ENCODE measurements at places on chromosomes 4 and X.

GRCh38 chr4:133996431-133997121 is 205.0 kb downstream of the PABPC4L start:
- no peak for DNase-seq

DNA sequence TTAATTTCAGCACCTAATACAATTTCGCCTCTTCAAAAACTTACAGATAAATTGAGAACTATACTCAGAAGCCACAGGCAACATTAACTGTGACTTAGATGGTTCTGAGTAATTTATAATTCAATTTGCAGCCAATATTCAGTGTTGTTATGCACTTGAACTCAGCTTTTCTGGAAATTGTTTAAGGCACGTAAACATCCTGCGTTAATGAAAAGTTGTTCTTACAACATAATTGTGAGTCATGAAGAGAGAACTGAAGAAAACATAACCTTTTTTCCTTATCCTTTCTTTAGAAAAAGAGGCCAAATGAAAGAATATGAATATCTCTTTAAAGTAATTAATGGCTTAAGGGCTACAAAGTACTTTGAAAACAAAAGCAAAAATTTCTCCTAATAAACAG is 16.6 kb upstream of the H2AZ1 start:
- DNase-seq: no peak

DNA sequence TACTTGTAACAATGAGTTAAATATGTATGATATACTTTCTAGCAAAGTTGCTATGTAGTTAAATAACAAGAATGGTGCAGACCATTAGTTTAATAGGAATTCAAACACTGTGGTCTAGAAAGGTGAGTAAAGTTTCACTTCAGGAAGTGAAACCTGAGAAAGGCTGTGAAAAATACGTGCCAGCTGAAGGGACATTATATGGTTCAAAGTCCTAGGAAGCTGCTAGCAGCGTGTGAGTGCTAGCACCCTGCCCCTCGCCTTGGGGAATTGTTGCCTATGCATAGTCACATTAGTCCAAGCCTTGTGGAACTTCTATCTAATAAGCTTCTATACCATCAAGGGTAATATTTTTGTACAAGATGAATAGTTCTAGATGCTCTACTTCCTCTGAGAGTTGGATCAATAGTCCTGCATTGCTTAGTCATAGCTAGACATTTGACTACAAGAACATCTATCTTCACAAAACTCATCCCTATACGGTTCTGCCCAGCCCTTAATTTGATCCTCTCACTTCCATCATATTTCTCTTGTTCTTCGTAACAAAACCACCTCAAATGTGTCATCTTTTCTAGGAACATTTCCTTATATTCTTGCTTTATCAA is 45.8 kb upstream of the ARSJ start:
- no peak for DNase-seq

GRCh38 chr4:80419946-80420345 is 84.4 kb downstream of the CFAP299 start:
- no peak for DNase-seq

DNA sequence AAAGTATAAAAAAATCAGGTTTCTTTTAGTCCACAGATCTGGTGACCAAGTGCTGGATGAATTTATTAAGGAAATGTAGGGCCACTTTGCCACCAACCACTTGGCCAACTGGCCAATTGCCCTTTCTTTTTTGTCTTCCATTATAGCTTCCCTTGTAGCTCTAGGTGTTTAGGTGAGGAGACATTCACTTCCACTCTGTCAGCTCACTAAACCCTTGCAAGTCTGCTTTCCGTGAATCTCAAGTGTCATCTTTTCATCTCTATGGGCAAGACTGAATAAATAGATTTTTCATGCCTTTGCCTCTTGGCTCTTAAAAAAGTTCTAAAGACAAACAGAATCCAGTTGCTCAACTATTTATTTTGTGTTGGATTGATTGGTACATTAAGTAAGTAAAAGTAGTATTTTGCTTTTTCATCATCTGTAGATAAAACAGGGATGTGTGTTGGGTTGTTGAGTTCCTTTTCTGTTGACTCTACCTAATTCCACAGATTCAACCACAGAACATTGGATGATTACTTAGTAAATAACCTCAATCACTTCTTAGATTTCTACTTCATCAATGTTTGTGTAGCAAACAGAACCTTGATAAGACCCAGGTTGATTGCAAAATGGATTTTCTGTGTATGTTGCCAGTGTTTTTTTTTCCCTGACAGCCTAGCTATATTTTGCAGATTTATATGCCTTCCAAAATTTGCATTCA is 68.1 kb upstream of the GRXCR1 start:
- no peak for DNase-seq

GRCh38 chr4:52408032-52408431 is 251.1 kb downstream of the USP46 start:
- DNase-seq: no peak

DNA sequence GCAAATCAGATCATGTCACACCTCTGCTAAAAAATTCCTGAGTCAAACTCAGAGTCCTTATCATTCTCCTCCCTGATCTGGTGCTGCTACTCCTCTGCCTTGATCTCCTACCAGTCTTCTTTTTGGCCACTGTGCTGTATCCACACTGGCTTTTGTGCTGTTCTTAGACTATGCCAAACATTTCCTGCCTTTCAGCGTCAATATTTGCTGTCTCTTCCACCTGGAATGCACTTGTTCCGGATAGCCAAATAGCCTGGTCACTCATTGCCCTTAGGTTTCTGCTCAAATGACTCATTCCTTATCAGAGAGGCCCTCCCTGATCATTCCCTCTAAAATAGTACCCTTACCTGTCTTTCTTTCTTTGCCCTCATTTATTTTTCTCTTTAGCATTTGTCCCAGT is 24.4 kb upstream of the RP2 start:
- DNase-seq: no peak

GRCh38 chr4:187224560-187224959 is 500.9 kb upstream of the FAT1 start:
- DNase-seq: no peak

GRCh38 chrX:130024127-130024526 is 41.7 kb downstream of the BCORL1 start:
- DNase-seq: peak; percentile 47
